ENCODE measurements at places on chromosomes 1 and 21. TPM values are rescaled to one million over a fixed set of nuclear protein-coding genes. Genes with fewer than 3 reads are reported as not detected.

ATP1A4 gene
- total RNA-seq = not detected

FCRL5 gene
- total RNA-seq = not detected

FCRL1 gene
- total RNA-seq = not detected

UBL4B gene
- not detected for total RNA-seq

HPDL gene
- 1.9 TPM for total RNA-seq

TAS1R1 gene
- total RNA-seq = not detected

CFHR2 gene
- not detected for total RNA-seq

RHBDL2 gene
- 7.1 TPM for total RNA-seq

C8A gene
- total RNA-seq = not detected

KRTAP19-1 gene
- not detected for total RNA-seq

RRP15 gene
- total RNA-seq = 32.1 TPM

PADI2 gene
- 507 TPM for total RNA-seq

MYCL gene
- total RNA-seq = 2.0 TPM

TRAPPC3 gene
- total RNA-seq = 98.7 TPM

ADAMTS5 gene
- total RNA-seq = 0.05 TPM

HOOK1 gene
- 0.57 TPM for total RNA-seq

RAB7B gene
- 0.05 TPM for total RNA-seq

LYPLA2 gene
- total RNA-seq = 82.9 TPM

AADACL3 gene
- total RNA-seq = not detected

DCDC2B gene
- total RNA-seq = not detected

SLFNL1 gene
- total RNA-seq = 0.10 TPM

DUSP12 gene
- 22.0 TPM for total RNA-seq

GNAT2 gene
- total RNA-seq = 0.44 TPM

RCAN1 gene
- 13.5 TPM for total RNA-seq

GLIS1 gene
- total RNA-seq = 0.28 TPM

COL9A2 gene
- 2.9 TPM for total RNA-seq

SIM2 gene
- 11.5 TPM for total RNA-seq

CCDC185 gene
- not detected for total RNA-seq

LHX8 gene
- total RNA-seq = not detected

TRIM17 gene
- total RNA-seq = 1.2 TPM

TMEM52 gene
- total RNA-seq = 2.5 TPM

ADGRL4 gene
- total RNA-seq = not detected

CFAP74 gene
- total RNA-seq = not detected

AVPR1B gene
- total RNA-seq = not detected

BRINP2 gene
- not detected for total RNA-seq

ELAPOR1 gene
- 0.28 TPM for total RNA-seq
